Effector CD8-positive, alpha-beta T cell (primary cell): ENCODE measurements at places on chromosomes 2 and 18.

GRCh38 chr2:98617149-98617548 is 8.8 kb downstream of the UNC50 start:
- no peak for DNase-seq

DNA sequence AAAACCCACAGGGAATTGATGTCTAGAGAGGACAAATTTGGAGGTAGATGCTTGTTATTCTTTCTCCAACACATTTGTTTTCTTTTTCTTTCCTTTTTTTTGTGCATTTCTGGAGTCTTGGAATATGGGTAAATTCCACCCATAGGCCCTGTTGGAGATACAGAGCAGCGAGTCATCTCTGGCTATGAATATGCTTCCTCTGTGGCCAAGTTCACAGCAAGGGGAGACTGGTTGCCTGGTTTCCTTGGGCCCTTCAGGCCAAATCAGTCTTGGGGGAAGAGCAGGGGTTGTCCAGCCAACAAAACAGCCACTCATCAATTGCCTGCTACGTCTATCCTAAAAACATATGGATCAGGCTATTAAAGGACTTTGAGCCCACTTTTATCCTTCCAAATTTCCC is 27.5 kb downstream of the SP100 start:
- no peak for DNase-seq

GRCh38 chr2:204498291-204498690 is 47.0 kb upstream of the PARD3B start:
- no peak for DNase-seq

DNA sequence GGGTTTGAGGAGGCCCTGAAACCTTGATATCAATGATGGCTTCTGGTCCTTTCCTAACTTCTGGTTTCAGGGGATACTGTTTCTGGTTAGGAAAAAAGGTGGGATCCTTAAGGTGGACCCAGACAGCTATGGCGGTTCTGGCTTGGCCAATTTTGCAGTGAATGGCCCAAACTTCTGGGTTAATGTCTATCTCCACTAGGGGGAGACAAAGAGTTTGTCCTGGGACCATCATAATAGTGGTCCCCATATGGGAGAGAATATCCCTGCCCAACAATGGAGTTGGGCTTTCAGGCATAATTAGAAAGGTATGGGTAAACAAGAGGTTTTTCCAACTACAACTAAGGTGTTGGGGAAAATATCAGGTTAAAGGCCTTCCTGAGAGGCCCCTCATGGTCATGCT is 273.5 kb downstream of the CALCRL start:
- no peak for DNase-seq

DNA sequence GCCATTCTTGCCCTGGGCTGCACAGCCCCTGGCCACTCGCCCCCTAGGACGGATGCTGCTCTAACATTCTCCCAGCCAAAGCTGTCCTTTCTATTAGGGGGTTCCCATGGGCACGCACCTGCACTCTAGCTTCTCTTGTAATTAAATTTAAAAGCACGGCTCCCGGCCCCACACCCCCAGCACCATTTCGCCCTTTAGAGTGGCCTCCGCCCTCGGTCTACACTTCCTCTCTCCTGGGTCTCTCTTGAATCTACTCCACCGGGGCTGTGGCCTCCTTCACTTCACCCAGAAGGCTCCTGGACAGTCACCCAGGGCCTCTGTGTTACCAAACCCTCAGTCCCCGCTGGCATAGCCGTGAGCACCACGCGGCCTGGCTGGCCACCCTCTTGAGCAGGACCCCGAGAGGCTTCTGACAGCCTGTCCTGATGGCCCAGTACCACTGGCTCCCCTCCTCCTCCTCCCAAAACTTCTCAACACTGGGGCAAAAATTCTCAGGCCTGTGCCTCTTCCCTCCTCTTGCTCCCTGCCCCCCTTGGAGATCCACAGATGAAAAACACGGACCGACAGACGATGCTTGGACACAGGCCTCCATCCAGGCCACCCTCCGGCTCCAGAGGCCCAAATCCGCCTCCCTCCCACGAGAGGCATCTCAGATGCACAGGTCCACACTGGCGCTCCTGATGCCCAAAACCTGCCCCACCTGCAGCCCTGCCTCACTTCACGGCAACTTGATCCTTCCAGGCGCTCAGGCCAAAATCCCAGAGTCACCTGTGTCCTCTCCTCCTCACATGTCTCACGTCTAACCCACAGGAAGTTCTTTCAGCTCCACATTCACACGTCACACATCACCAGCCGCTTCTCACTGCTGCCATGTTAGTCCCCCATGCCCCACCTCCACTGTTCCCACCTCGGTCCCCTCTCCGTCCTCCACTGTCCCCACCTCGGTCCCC is 6.9 kb upstream of the RAB17 start:
- no peak for DNase-seq

- no peak for DNase-seq
Observed at GRCh38 chr2:96552315-96553175, 16.0 kb downstream of the ARID5A start.

DNA sequence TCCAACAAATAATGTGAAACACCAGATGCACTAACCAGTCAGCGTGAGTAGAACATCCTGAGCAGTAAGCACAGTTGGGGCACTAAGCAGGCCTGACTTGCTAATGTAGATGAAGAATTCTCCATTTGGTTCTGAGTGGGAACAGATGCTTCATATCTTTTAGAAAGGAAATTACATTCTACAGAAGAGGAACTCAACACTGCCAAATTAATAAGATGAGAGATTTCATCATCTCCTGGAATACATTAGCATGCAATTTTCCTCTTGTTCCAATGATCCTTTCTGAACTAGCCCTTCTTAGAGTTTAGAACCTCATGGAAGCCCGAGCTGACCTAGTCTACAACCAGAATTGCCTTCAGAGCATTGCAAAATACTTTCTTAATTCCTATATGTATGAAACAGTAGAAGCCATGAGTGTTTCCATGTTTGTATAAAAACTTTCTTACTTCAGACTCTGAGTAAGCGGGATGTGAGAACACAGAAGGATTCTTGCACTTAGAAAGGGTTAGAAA is 34.8 kb downstream of the COL5A2 start:
- DNase-seq, result no peak

DNA sequence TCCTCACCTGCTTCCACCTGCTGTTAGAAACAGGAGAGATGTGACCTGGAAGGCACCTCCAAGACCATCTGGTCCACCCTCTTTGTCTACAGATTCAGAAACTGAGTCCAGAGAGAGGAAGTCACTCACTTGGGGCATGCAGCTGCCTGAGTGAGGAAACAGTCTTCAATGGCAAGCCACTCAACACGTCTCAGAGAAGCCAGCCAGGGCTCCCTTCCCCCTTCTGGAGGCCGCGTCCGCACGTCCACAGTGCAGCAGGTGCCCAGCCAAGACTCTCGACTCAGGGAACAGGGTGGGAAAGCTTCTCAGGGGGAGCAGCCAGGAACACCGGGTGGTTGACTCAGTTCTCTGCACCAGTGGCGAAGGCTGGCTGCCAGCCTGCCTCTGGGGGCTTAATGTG is 201.7 kb downstream of the BCL11A start:
- DNase-seq, result no peak

DNA sequence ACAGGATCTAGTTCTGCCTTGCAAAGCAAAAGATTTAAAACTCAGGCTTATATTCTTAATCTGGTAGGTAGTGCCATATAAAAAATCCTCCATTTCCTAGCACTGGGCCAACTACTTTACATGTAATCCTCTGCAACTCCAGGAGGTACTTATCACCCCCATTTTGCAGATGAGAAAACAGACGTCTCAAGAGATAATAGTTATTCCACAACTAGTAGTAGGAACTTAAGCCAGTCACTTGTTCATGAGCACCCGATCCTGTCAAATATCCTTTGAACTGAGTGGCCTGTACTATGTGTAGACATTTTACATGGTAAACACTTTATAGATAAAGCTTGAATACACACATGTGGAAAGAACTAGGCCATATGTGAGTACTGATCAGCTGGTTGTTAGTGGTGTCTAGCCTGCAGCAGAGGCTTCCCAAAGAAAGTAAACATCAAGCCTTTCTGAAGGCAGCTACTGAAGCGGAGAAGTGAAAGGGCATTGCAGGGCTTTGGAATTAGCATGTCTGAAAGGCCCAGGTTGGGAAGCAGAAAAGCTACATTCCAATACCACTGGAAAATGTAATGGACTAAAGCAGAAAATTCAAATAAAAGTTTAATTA is 48.0 kb downstream of the NAB1 start:
- no peak for DNase-seq

DNA sequence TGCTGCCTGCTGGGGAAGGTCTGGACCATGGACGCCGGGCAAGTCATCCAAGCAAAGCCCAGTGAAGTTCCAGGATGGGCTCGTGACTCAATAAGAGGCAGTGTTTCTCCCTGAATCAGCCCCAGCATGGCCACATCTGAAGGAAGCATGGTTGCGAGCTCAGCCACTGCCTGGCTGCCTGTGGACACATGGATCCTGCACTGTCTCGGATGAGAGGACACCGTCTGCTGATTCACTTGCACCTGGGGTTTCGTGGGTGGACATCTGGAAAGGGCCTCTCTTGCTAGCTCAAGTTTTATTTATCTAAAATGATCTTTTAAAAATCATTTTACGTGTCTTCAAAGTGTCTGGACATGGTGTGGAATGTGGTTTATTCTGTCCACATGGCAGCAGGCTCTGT is 224.8 kb upstream of the FN1 start:
- DNase-seq, result no peak

DNA sequence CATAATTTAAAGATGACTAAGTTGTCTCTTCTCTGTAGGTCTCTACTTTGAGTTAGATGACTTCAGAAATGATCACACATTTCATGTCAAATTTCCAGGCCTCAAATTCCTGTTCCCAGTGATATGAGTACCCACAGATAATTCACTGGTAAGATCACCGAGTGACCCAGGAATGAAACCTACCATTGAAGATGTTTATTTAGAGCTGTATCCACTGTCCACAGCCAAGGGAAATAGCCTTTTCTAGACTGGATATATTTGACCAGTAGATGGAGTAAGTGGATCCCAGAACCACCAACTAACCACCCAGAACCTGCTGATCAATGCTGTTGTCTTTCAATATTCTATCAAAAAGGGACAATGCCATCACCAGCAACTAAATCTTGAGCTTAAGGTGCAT is 238.8 kb downstream of the SLC8A1 start:
- DNase-seq, result no peak

GRCh38 chr2:207891086-207891844 is 121.6 kb upstream of the FZD5 start:
- DNase-seq, result no peak

DNA sequence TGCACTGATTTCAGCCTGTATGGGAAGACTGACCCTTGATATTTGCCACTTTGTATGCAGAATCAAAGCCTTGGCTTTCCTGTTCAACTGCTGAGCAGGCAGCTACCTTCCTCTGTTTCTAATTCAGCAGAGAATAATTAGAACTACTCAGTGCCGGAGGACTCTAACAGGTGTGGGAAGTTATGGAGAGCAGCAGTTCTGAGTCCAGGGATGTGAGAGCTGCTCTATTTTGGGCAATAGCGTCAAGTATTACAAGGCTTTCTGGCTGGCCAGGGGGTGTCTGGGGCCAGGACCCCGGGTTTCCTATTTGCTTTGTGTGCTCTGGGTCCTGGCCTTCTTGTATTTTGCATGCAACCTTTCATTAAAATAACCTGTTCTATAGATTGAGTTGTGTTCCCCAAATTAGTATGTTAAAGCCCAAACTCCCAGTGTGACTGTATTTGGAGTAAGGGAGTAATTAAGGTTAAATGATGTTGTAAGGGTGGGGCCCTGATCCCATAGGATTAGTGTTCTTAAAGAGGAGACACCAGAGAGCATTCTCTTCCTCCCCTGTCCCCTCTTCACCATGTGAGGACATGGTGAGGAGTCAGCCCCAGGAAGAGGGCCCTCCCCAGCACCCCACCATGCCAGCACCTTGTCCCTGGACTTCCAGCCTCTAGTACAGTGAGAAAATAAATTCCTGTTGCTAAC is 5.6 kb upstream of the NTSR2 start:
- no peak for DNase-seq
